Fibroblast of gingiva (primary cell): ENCODE measurements at places on chromosomes 2 and 18.

DNA sequence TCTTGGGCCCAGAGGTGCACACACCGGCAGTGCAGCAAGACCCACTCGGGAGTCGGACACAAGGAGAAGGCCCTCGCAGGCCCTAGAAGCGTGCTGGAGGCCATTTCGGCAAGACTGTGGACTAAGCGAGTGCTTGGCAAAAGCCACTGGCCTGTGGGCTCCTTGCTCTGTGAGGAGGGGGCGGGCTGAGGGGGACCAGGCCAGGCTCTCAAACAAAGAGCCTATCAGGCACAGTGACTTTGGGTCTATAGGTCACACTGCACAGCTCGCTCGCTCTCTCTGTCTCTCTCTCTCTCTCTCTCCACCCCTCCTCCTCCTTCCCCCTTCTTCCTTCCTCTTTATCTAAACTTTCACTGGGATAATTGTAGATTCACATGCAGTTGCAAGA, 23.6 kb upstream of the ZCCHC2 start:
- no peak for DNase-seq

GRCh38 chr2:216055680-216056079, 25.9 kb downstream of the PECR start:
- no peak for DNase-seq

DNA sequence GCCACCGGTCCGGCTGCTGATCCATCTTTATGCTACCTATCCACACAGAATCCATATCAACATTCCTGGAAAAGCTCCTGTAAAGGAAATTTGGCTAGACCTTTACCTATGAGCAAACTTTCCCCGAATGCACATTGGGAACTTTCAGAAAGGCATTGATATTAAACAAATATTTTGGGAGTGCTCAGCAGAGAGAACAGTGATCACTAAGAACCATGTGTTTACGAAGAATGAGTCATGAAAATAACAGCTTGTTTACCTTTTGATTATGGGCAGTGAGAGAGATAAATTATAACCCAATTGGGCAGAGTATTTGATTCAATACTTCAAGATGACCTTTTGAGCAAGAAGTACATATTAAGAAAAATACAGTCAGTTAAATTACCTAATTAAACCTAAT, 189.7 kb upstream of the CDH2 start:
- no peak for DNase-seq

DNA sequence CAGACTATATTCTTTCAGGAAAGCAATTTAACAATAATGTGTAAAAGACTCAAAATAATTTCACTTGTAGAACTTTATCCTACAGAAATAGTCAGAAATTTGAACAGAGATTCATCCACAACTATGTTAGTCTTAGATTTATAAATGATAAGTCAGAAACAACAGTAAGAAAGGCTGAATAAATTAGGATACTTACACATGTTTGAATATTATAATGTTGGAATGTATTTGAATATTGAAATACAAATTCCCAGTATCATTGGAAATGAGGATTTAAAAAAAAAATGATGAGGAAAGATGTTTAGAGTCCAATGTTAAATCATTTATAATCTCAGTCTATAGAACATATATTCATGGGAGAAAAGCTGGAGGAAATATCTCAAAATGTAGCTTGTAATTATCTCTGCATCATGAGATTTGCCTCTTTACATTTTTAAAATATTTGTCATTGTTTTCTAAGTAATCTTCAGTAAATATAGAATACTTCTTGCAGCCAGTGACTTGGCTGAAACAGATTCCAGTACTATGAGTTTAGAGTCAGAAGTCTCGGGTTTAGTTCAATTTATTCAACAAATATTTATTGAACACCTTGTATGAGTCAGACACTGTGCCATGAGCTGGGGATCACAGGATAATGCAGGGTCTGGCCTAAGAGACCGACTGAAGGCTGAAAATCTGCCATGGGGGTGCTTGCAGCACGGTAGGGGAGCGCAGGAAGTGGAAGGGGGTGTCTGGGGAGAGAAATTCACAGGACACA, 32.3 kb downstream of the CXCR4 start:
- no peak for DNase-seq

DNA sequence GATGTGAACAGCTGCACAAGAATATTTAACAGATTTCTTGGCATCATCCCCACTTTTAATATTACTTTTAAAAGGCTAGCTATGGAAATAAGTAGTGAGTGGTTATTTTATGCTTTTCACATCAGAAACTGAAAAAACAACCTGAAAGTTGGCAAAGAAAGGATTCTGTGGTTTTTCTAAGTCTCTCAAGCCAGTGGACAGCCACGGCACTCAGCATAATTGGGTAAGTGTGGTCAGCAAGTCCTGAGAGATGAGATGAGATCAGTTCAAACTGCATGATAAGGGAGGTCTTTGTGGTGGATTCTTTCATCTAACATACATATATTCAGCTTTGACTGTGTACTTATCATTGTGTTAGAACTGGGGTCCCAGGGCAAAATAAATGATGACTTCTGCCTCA, 105.2 kb downstream of the LYPD6B start:
- DNase-seq = no peak

- DNase-seq = peak; percentile 69
Measured at GRCh38 chr2:190482451-190482850, 52.1 kb downstream of the NEMP2 start.

DNA sequence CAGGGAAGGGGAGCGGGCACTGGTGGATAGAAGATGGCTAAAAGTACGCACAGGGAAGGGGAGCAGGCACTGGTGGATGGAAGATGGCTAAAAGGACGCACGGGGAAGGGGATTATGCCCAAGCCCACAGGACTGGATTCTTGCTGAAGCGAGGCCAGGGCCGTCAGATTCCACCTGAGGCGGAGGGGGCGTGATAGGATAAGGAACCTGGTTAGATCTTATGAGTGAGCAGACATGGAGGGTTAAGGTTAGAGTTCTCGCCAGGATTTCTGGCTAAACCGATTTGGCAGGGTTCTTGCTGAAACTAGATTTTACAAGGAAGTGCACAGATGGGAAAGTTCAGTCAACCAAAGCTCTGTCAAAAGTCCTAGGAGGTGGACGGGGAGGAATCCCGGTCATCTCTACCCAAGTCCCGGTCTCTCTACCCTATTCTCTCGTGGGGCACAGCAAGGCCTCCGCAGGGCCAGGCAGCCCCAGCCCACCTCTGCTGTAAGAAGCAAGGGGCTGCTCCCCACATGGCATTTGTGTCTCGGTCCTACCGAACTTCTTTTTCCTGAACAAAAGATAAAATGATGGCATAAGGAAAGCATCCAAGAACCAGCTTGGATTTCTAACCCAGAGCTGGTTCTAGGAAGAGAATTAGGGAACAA, 140.8 kb downstream of the PTGR3 start:
- no peak for DNase-seq

DNA sequence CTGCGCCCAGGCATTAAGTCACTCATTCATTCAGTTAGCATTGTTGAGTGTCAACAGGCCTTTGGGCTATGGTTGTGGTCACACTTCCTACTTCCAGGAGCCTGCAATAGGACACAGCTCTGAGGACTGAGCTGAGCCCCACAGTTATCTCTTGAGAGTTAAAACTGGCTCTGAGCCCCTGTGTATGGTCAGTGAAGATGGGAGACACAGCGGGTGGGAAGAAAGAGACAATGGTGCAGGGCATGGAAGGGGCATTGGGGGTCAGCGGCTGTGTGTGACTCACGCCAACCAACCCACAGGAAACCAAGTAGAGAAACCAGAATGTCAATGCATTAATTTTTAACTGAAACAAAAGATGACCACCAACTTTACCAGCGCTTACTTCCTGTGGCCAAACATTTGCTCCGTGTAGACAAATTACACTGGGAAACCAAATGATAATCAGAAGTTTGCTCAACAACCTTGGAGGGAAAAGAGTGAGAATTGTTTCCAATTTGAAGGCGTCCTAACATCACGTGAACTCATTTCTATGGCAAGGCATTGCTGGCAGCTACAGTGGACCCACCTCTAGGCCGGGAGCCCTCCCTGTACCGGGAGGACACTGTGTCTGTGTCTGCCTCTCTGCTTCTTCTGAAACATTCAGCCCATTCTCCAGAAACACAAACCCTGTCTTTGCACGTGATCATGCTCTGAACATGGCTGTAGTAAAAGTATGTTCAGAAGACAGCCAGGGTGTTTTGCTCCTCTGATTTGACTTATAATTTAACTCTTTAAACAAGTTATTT, 212.0 kb upstream of the ID2 start:
- DNase-seq = no peak

GRCh38 chr2:240635121-240635997, 10.1 kb downstream of the GPR35 start:
- no peak for DNase-seq

DNA sequence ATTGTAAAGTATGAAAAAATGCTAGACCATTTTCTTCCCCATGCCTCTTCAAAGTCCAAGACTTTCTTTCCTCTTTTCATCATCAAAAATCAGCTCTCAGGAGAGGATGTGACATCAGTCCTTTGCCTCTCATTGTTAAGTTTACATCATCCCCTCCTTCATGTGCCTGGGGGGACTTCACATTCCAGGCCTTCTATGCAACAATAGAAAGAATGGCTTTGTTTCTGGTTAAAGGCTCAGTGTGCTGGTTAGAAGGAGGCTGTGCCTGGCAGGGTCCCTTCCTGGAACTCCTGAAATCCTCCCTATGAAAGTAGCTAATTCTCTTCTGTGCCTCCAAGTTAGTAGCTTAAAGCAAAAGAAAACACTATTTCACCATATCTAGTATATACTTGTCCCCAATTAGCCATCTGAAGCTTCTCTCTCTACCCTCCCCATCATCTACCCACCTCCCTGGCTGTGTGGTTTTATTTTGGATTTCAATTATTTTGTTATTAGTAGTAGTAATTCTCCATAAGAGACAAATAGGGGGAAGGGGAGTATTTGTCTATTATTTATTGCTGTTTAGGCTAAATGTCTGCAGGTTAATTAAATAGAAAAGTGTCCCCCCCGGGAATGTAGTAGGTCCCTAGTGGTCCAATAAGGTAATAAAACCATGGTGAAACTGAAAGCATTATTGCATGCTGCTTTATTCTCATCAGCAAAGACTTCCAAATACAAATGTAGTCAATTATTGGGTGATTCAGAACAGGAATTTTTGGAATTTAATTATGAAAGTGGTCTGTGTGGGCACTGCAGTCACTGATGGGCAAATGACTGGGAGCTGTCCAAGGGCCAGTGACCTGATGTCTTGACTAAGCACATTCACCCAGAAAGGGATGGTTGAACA, 69.0 kb downstream of the CPO start:
- DNase-seq = peak; percentile 56

GRCh38 chr2:196798980-196799379, 503 bp downstream of the GTF3C3 start:
- DNase-seq = peak; percentile 6

- DNase-seq = no peak
Measured at GRCh38 chr2:136212426-136213378, 94.8 kb upstream of the CXCR4 start.
